ENCODE measurements at places on chromosomes 7 and 10. TPM values are rescaled to one million over a fixed set of nuclear protein-coding genes. Genes with fewer than 3 reads are reported as not detected.

- no peaks in the 10 kb centered on the region for H3K27me3 ChIP-seq
- peaks cover 21% of the 10 kb centered on the region for H3K4me1 ChIP-seq
- DNase-seq: no peak
- H3K27ac ChIP-seq: no peak overlapping the region
- no peak overlapping the region for H3K4me3 ChIP-seq
Observed at GRCh38 chr10:4822208-4822607, 3.8 kb upstream of the AKR1E2 start.

DNA sequence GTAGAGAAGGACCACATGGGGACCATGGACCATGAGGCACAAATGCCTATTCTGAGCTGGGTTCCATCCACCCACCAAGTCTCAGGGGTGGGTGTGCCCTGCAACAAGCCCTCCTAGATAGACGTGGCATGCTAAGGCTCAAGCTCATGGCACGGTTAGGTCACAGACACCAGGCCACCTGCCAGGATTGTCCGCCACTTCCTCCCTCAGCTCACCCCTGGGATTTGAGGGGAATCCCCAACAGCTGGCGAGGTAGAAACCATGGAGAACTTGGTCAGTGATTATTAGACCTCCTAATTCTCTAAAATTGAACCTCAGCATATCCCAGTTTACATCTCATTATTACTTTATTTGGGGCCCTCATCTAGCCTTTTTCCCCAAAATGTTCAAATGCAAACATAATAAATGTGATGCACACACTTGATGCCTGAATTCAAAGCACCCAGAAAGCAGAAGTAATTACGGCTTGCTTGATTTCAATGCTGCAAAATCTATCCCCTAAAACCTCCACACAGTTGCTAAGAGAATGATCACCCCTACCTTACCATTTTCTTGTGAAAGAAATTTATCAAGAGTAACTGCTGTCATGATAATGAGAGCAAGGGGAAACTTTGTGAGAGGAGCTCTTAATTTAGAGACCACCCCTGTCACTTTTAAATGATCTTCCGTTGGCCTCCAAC lies 366.6 kb upstream of the PFKP start:
- no peaks in the 10 kb centered on the region for H3K36me3 ChIP-seq
- no peaks in the 10 kb centered on the region for H3K27me3 ChIP-seq
- H3K4me3 ChIP-seq: no peak overlapping the region
- no peak for DNase-seq
- no peaks in the 10 kb centered on the region for H3K4me1 ChIP-seq
- no peak overlapping the region for H3K27ac ChIP-seq

DNA sequence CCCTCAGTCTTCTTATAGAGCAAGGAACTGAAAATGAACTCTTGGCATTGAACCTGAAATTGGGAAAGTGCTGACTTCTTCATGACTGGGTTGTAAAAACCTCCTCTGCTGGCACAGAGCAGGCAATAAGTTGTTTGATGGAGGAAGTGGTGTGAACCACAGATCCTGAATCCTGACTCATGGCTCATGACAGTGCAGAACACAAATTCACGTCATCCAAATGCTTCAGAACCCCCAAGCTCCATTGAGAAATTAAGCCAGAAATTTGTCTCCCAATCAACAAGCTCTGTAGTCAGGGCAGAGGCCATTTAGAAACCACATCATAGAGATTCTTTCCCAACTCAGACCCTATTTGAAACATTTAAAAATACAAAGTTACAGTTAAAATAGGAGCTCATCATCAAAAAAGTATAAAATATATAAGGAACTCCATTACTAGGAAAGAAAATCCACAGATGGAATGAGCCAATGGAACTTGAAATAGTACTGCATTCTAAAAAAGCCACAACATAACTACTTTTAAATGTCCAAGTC lies 10.3 kb upstream of the STK17A start:
- no peak for DNase-seq
- no peaks in the 10 kb centered on the region for H3K36me3 ChIP-seq
- H3K27me3 ChIP-seq: no peaks in the 10 kb centered on the region
- no peak overlapping the region for H3K27ac ChIP-seq
- H3K4me3 ChIP-seq: no peak overlapping the region

GRCh38 chr10:117096599-117097201 lies 41.4 kb downstream of the VAX1 start:
- no peak for DNase-seq
- H3K36me3 ChIP-seq: no peaks in the 10 kb centered on the region
- H3K4me3 ChIP-seq: no peak overlapping the region
- no peaks in the 10 kb centered on the region for H3K27me3 ChIP-seq

DNA sequence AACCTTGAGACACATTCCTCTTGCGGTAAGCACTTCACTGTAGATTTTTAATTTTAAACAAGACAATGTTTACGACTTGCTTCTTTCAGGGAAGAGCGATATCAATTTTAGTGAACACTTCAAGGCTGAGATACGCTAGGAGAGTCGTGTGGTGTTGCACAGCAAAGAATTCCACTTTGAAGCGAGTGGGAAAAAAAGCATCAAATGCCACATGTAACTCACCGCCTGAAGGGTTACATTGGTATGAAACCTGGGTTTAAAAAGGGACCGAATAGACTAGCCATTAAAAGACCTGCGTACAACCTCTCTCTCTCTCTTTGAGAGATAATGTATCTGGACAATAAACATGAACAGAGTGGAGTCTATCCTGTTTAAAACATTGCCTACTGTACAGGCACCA lies 68.8 kb upstream of the ATRNL1 start:
- no peaks in the 10 kb centered on the region for H3K36me3 ChIP-seq
- no peaks in the 10 kb centered on the region for H3K4me1 ChIP-seq
- no peak overlapping the region for H3K27ac ChIP-seq
- no peak for DNase-seq
- no peaks in the 10 kb centered on the region for H3K27me3 ChIP-seq
- H3K4me3 ChIP-seq: no peak overlapping the region

DNA sequence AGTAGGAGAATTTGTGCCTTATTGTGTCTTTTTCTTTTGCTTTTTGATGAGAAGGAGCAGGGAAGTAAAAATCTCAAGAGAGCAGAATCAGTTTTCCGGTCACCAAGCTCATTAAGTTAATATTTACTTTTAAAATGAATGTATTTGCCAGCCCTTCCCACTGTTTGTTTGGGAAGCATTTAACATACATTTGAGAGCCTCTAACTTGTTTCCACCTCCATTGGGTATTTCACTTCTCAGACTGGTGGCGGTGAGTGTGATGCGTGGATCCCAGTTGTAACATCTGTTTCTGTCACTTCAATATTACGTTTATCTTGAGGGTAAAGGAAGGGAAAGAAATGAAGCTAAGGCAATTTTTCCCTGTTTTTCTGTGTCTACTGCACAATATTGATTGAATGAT lies 22.8 kb downstream of the CDK14 start:
- H3K4me3 ChIP-seq: no peak overlapping the region
- no peaks in the 10 kb centered on the region for H3K4me1 ChIP-seq
- H3K27me3 ChIP-seq: no peaks in the 10 kb centered on the region

Gene SPDYE2
- total RNA-seq: not detected

Gene POMZP3
- total RNA-seq: 5.3 TPM

Gene XRCC2
- 0.81 TPM for total RNA-seq

Gene GTPBP4
- total RNA-seq: 12.0 TPM

Gene ZRANB1
- total RNA-seq: 27.1 TPM

Gene HTR5A
- total RNA-seq: not detected

Gene SLC39A12
- not detected for total RNA-seq

Data from thyroid gland (tissue), 4 donors.